ENCODE measurements at places on chromosomes 2 and 18.

DNA sequence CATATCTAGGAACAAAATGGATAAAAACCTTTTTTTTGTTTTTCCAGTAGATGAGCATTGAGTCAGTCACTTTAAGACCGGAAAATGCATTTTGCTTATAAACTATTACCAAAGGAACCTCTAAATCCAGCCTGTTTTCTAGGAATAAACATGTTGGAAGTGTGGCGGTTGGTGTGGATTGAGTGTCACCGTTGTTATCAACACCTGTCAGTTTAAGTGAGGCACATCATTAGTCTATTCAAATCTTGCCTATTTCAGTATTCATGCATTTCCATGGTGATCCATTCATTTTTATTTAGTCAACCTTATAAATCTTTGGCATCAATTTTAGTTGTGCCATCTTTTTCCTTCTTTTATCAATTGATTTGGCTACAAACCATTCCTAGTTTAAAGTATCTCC is 3.3 kb downstream of the KLHL29 start:
- no peak for DNase-seq

- no peak for DNase-seq
Measured at GRCh38 chr2:149622343-149622742, 34.8 kb upstream of the MMADHC start.

GRCh38 chr2:96832754-96833507 is 10.9 kb downstream of the ANKRD23 start:
- no peak for DNase-seq

DNA sequence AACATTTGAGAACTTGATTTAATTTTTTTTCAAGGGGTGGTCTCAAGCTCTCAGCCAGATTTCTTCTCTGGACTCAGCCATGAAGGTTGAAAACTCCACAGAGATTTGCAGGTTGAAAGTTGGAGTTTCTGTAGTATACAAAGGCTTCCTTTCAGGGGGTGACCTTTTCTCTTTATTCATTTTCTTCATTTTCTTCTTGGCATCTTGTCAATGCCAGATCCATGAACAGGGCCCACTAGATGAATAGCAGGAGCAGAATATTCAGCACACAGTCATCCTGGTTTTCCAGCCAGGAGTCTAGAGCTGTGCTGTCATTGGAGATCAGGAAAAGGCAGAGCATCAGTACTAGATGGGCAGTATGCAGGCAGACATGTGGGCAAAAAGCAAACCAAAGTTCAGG is 62.0 kb downstream of the INSIG2 start:
- DNase-seq = no peak

Data from mucosa of descending colon (tissue), 3 donors.